CD4-positive, alpha-beta T cell treated with Interleukin-21 for 1 hour (primary cell): ENCODE measurements at places on chromosomes 4 and X.

GRCh38 chr4:5955201-5955821 is 62.4 kb upstream of the CRMP1 start:
- DNase-seq = no peak

GRCh38 chrX:106692425-106693065 is 34.0 kb upstream of the RNF128 start:
- DNase-seq = no peak

- no peak for DNase-seq
These were observed 17.0 kb downstream of the TSPAN5 start for GRCh38 chr4:98641376-98641775.

GRCh38 chr4:113378836-113379235 is 329.4 kb downstream of the ANK2 start:
- DNase-seq = no peak

GRCh38 chr4:126441173-126442035 is 1126.6 kb downstream of the FAT4 start:
- no peak for DNase-seq

DNA sequence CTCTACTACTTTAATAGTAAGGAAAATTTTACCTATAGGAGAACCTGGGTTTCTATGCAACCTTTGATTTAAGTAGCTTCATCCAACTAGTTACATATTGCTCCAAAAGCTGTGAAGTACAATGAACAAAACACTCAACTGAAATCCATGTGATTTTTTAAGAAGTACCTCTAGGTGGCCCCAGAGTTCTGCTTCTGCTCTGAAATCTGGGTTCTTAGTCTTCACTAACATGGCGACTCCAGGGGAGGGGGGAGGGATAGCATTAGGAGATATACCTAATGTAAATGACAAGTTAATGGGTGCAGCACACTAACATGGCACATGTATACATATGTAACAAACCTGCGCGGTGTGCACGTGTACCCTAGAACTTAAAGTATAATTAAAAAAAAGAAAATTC is 73.4 kb upstream of the MAGEB2 start:
- DNase-seq = no peak

- no peak for DNase-seq
These were observed 378.4 kb downstream of the ANKRD50 start for GRCh38 chr4:124334119-124334518.

DNA sequence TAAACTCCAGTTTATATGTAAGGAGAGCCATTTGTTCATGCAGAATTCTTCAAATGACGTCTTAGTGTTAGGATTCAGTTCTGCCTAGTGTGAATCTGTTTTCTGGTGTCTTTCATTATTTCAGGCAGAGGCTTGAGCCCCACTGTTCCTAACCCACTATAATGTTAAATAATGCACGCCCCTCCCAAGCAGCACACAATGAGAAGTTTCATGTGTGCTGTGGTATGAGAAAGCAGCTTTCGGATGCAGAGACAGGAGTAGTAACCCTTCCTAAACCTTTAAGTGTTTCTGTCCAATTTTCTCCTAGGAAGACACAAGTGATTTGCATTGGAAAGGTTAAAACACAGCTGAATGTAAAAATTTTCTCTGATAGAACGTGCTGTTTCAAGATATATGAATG is 54.5 kb downstream of the TRIM2 start:
- no peak for DNase-seq

GRCh38 chr4:83328521-83329187 is 6.0 kb downstream of the HPSE start:
- no peak for DNase-seq

- no peak for DNase-seq
These were observed 129.4 kb upstream of the RAI2 start for GRCh38 chrX:17990532-17990931.

DNA sequence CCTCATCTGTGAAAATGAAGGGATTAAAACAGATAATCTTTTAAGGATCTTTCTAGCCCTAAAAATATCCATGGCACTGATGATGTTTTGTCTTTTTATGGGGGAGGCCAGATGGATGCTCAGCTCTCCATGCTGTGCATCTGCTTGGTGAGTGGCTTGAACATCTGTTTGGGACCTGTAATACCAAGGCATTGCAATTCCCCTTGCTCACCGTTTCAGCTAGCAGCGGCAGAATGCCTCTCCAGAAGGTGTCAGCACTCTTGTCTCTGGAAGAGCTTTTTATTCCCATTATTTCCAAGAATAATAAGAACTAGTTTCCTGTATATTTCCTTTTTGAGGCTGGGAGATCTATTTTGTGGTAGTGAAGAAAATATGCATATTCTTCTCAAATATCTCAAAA is 151.9 kb upstream of the ANK2 start:
- DNase-seq = no peak

GRCh38 chrX:22060415-22061280 is 28.5 kb downstream of the PHEX start:
- no peak for DNase-seq

- DNase-seq = no peak
These were observed 96.5 kb upstream of the KLF3 start for GRCh38 chr4:38567457-38567856.

DNA sequence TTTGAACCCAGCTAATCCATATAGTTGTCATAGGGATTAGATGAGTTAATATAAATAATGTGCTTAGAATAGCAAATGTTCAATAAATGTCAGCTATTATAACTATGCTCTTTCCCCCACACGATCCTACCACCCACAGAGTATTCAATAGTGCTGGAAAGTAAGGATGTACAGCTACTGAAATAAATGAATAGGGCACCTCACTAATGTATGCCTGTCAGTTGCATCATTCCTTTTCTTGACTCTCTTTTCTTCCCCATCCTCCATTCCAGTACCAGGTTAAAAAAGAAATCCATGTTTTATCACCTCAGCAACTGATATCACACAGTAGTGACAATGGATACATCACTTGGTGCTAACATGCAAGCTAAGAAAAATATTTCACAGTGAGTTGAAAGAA is 42.8 kb upstream of the GPM6B start:
- no peak for DNase-seq

DNA sequence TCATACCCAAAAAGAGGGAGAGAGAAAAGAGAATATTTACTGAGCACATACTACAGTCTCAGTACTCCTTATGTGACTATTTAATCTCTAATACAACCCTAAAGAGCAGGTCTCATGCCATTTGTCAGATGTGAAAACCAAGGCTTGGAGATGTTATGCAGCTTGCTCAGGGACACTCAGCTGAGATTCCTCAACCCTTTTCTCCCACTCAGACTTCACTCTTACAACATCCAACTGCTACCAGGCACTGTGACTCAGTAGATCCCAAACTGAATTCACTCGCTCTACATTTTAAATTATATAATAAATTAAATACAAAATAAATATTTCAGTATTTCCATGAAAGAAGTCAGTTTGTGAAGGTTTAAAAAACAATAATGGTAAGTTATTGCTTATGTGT is 53.7 kb downstream of the TSPAN5 start:
- no peak for DNase-seq

DNA sequence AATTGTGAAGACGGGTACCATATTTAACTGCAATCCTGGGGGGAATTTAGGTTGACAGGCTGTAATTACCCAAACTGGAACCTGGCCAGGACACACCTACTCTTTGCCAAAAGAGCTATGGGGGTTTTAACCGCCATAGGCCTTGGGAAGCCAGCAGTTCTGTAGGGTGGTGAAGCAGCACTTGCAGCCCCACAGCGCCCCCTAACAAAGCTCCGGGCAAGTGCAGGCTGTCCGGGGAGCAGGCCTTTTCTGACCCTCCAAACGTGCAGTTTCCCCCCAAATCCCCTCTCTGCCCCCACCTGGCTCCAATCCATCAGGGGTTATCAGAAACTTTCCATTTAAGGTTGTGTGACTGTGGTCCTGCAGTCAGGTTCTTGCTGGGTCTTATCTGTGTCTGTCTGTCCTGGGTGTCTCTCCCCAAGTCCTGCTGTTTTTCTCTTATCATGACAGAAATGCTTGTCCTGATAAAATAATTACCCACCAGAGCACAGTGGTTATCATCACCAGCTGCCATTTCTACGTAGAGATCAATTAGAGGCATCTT is 350.9 kb downstream of the MID1IP1 start:
- peak; percentile 21 for DNase-seq

- DNase-seq = no peak
These were observed 201.0 kb downstream of the MAB21L2 start for GRCh38 chr4:150782921-150783320.

GRCh38 chr4:102565696-102566095 is 64.5 kb downstream of the NFKB1 start:
- no peak for DNase-seq

GRCh38 chrX:107360788-107361360 is 88.6 kb upstream of the FRMPD3 start:
- DNase-seq = no peak

DNA sequence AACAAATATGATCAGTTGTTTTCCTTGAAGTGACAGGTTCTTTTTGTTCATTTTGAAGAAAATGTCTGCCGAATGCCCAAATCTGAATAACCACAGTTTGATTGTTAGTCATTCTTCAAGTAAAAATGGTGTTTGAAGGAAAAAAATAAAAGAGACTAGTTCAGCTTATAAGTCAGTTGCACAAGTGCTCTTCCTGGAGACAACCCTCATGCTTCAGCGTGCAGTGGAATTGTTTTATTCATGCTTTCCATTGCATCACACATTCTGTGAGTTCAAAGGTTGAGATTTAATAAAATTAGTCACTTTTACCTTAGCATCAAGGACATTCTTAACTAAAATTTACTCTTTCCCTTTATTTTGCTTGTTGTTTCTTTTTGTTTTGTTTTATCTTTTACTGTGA is 404.9 kb downstream of the ZNF674 start:
- DNase-seq = no peak

DNA sequence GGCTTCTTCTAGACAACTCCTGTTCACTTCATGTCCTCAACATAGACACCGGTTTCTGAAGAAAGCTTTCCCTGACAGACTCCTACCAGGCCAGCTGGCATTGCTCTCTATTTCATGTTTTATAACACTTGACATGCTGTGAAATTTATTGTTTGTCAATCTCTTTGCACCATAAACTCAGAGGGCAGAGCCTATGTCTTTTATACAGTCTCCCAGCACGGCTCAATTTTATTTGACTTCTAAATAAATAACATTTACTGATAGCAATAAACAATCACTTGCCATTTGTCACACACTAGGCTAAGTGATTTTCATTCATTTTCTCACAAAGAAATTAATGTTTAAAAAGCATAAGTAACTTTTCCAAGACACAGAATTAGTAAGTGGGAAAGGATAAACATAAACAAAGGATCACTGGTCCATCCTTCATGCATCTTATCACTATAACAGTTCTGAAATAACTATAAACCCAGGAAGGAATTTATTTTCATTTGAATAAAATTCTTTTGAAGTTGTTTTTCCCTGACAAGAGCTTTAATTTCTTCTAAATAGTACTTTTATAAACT is 577.6 kb downstream of the TECRL start:
- DNase-seq = no peak

- no peak for DNase-seq
These were observed 366.3 kb upstream of the CXorf51A start for GRCh38 chrX:147180886-147181285.

- no peak for DNase-seq
These were observed 27.2 kb upstream of the CD40LG start for GRCh38 chrX:136620780-136621179.

DNA sequence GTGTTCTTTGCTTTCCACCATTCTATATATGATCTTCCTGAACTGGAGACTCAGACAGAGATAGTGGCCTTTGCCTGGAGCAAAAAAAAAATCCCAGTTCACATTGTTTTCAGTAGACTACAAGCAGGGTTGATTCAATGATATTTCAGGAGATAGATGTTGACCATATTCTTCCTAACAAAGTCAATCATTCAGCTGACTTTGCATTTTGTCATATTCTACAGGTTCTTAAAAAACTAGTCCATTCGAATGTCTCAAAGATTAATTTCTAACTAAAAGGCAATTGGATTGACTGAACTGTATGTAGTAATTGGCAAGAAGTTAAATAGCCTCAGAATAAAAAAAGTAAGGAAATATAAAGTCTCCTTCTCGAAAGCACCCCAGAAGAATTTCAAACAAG is 479.5 kb downstream of the NKX6-1 start:
- DNase-seq = no peak

DNA sequence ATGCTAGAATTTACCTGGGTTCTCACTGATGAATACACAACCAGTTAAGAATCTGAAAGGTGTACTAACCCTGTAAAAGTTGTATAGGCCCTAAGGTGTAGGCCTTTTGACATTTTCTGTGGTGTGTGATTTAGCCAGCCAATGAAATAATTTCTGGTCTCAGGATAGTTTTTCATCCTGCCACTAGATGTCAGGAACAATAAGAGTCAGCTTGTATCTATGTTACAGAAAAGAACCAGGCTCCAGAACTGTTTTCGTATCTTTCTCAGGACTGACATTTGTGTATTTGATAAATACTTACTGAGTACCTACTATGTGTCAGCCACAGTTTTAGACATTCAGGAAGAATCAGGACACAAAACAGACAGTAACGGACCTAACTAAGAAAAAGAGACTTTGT is 673.6 kb upstream of the TENM3 start:
- DNase-seq = no peak

DNA sequence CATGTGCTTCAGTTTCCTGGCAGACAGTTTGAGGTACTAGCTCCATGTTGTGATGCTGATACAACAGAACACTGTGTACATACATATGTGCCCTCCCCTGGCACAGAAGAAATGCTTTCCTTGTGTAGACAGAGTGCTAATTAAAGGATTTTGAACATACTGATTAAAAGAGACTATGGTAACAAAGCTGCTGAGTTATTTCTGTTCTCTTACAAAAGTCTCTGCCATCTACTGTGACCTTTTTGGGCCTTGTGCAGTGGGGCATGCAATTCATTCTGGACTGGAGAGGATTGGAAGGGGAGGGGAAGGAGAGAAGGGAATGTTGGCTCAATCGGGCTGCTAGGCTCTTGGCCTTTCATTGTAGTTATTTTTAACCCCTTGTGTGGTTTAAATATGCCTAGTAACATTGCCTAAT is 6.0 kb downstream of the PDLIM5 start:
- DNase-seq = no peak

DNA sequence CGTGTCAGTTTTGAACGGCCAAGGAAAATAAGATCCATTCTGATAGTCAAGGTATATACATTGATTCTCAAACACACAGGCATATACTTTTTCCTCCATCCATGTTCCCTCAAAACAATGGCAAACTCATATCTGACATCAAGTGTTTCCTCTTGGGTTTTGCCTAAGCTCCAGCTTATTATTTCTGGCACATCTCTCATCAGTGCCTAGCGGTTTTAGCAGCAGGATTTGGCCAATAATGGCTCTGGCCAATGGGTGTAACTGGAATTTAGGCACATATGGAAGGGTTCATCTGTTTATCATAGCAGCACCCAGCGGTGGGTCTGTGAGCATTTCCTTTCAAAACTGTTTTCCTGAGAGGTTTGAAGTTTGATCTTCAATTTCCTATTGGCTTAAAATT is 161.6 kb upstream of the TLL1 start:
- DNase-seq = no peak

GRCh38 chrX:41655631-41656030 is 33.1 kb upstream of the GPR34 start:
- DNase-seq = no peak

- DNase-seq = no peak
These were observed 584.8 kb downstream of the PPARGC1A start for GRCh38 chr4:23305026-23305425.
